EH (cell line): ENCODE measurements at places on chromosomes 7 and 10.

- no peak for DNase-seq
Observed at GRCh38 chr10:126324826-126325225, 63.5 kb downstream of the ADAM12 start.

DNA sequence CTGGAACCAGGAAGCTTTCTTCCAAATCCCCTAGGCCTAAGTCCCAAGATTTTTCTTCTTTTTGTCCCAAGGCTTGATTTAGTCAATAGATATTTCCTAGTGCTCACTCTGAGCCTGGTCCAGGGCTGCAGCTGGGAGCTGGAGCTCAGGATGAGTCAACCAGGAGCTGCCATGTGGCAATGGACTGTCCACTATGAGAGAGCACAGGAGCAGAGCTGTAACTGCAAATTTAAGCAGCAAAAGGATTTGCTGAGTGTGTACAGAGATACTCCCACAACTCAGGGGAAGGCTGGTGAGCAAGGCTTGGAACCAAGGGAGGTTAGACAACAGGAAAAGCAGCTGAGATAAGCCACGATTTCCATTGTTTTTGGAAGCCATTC is 92.1 kb upstream of the CXCL12 start:
- DNase-seq: peak; percentile 85

DNA sequence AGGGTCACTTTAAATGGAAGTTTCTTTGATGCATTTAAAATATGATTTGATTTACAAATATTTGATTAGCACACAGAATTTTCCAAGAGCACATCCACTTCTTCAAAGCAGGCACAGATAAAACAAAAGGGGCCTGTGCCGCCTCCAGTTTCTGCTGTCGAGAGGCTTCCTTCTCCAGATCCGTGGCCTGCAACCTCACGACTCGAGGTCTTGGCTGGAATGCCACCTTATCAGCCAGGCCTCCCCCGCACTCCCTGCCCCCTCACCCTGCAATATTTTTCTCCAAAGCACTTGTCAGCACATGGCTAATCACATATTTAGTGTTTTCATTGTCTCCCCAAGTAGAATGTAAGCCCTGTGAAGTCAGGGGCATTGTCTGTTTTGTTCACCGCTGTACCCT is 12.5 kb downstream of the PYROXD2 start:
- DNase-seq: no peak

GRCh38 chr10:11553773-11554381 is 57.6 kb downstream of the USP6NL start:
- no peak for DNase-seq
